Vagina (tissue), 2 donors: ENCODE measurements at places on chromosomes 13 and 19.

GRCh38 chr19:15976836-15977689, 28.3 kb downstream of the OR10H4 start:
- no peak for DNase-seq

DNA sequence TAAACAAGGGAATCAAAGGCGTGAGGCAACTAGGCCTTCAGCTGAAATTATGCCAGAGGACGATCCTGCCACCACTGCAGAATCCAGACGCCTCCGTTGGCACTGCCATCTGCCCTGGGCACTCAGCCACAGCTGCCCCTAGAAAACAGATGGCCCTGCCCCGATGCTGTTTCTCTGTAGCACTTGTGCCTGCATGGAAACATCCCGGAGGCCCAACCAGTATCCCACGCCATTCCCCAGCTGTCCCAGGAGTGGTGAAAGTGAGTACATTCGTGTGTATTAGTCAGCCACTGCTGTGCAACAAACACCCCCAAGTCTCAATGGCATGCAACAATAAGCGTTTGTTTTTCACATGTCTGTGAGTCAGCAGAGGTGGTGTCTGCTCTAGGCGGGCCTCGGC, 8.9 kb upstream of the CRTC1 start:
- no peak for DNase-seq

- no peak for DNase-seq
Measured at GRCh38 chr19:43804432-43804831, 2.2 kb upstream of the LYPD5 start.

- no peak for DNase-seq
Measured at GRCh38 chr13:103908911-103909310, 842.7 kb upstream of the SLC10A2 start.

- DNase-seq = no peak
Measured at GRCh38 chr13:32125751-32126150, 94.2 kb downstream of the FRY start.

DNA sequence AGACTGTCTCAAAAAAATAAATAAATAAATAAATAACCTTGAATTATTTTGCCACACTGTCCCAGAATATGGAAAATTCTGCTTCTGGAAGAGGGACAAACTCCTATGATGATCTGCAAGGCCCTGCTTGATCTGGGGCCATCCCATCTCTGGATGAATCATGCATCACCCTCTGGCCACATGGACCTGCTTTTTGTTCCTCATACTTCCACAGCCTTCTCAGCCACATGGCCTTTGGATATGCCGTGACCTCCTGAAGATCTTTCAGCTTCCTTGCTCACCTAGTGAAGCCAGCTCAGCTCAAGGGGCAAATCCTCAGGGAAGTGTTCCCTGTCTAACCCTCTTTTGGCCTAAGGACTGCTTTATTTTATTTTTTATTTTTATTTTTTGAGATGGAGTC, 10.3 kb downstream of the IER2 start:
- no peak for DNase-seq

DNA sequence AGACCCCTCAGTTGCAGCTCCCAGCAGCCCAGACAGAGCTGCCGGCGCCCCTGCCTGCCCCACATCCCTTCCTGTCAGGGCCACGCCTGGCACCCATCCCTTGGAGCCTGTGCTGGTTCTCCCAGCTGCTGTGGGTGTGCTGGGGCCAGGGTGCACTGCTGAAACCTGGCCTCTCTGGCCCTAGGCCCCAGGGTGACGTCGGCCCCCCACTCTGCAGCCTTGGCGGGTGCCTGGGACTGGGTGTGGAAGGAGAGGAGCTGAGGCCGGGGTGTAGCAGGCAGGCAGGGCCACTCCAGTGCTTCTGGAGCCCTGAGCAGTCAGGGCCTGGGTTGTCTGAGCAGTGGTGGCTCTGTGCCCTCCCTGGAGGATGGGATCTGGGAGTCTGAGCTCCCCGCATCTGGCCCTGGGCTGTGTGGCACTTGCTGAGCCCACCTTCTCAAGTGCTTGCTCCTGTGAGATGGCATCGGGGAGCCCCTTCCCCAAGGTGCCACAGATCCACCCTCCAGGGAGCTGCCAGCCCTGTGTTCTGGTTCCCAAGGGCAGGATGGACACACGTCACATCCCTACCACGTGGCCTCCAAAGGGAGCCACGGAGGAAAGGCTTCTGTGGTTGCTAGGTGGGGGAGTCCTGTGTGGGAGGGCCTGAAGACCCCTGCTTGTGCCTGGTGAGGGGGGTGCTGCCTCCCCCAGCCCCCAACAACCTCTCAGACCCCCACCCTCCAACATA, 5.2 kb downstream of the PLEKHJ1 start:
- no peak for DNase-seq

DNA sequence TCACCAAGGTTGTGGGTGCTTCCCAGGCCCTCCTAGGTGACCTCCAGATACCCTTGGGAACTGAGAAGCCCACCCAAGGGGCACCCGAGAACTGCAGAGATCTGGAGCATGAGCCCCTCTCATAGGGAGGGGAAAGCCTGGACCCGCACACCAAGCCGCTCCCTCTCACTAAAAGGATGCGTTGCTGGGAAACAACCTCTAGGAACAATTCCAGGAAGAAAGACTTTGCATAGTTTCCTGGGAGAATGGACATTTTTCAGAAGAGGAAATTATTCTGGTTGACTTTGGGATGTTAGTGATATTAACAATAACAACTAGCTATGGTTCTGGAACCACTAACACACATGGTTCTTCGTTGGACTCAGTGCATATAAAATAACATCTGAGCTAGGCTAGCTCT, 64.6 kb downstream of the SLC7A1 start:
- no peak for DNase-seq

GRCh38 chr19:33416307-33417215, 43.1 kb downstream of the CEBPG start:
- no peak for DNase-seq

- no peak for DNase-seq
Measured at GRCh38 chr19:30316560-30317106, 55.6 kb upstream of the ZNF536 start.

- no peak for DNase-seq
Measured at GRCh38 chr13:99033814-99034213, 56.0 kb upstream of the DOCK9 start.

DNA sequence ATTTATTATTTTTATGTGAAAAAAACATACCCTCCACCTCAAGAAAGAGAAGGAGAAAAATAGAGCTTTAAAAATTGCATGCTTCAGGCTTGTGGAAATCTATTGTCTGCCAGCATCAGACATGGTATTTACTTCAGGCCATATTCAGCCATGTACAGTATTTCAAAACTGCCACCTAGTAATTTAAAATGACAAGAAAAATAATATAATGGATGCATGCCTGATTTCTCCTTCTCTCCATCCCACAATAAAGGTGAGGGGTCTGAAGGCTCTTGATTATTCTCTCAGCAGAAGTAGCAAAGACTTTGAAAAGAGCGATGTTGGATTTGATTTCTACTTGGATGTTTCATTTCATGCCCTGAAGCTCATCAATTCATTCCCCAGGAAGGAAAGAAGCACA, 250.7 kb downstream of the TBC1D4 start:
- DNase-seq = no peak

DNA sequence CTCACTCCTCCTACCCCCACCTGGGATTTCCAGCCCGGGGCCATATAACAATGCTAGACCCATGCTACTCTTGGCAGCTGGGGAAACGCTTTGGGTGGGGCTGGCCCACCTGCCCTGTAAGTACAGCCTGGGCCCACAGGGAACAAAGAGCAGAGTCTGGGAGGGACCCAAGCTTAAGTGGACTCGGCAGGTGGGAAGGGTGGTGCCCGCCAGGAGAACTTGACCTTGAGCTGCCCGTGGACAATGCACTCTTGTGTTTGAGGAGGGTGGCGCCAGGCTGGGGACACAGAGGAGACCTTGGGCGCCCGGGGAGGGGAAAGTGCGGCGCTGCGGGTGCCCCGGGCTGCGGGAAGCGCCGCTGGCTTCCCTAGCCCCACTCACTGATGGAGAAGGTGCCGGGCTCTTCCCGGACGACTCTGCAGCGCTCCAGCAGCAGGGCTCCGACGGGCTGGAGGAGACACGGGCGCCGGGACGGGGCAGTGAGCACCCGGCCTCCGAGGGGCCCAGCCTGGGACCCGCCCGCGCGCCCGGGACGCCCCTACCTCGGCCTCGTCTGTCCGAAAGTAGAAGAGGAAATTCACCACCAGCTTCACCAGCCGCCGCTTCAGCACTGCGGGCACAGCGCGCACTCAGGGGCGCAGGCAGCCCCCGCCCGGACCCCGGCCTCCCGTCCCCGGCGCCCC, 607 bp downstream of the PLEKHJ1 start:
- DNase-seq = no peak

- DNase-seq = no peak
Measured at GRCh38 chr13:28442839-28443238, 52.1 kb downstream of the FLT1 start.

DNA sequence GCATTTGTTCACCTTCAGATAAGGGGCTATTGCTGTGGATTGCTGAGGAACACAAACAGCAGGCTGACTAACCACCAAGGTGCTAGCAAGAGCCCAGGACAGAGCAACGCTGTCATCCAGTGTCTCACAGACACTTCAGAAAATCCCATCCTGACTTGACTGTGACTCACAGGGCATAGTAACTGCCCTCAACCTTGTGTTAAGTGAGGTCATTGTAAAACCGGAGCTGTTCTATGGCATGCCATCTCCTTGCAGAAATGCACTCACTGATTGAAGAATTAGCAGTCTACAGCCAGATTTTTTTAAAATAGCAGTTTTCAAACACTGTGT, 51.1 kb downstream of the TNFRSF19 start:
- DNase-seq = no peak

DNA sequence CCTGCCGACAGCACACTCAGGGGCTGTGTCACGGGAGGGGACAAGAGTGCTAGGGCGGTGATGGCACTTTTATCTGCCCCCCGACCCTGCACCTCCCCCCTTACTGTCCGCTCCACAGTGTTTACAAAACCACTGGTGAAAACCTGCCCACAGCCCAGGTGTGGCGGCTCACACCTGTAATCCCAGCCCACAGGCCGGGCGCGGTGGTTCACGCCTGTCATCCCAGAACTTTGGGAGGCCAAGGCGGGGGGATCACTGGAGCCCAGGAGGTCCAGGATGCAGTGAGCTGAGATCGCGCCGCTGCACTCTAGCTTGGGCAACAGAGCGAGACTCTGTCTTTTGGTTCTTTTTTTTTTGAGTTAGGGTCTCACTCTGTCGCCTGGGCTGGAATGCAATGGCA, 11.8 kb downstream of the LINGO3 start:
- DNase-seq = no peak

- no peak for DNase-seq
Measured at GRCh38 chr19:40974633-40975037, 16.4 kb upstream of the CYP2B6 start.

GRCh38 chr19:53981376-53981951, 10.0 kb upstream of the CACNG6 start:
- no peak for DNase-seq

GRCh38 chr13:112443191-112443994, 67.2 kb downstream of the SPACA7 start:
- peak; percentile 93 for DNase-seq

GRCh38 chr13:37302686-37303085, 197.2 kb upstream of the CSNK1A1L start:
- no peak for DNase-seq

DNA sequence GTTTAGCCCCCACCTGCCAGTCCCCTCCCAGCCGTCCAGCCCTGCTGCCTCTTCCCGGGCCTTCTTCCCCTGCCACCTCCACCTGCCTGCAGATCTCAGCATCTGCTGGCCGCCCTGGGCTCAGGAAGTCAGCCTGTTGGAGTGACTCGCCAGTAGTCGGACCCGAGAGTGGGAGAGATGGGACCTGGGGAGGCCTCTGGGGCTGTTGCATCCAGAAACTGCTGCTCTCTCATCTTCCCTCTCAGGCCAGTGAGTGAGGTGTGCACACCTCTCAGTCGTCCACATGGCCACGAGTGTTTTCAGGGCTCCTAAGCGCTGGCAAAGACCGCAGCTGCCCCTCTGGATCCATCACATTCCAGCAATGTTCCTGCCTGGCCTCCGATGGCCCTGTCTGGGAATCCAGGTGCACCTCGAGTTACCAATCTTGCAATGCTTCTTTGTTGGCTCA, 151.8 kb upstream of the SOX1 start:
- DNase-seq = peak; percentile 77

DNA sequence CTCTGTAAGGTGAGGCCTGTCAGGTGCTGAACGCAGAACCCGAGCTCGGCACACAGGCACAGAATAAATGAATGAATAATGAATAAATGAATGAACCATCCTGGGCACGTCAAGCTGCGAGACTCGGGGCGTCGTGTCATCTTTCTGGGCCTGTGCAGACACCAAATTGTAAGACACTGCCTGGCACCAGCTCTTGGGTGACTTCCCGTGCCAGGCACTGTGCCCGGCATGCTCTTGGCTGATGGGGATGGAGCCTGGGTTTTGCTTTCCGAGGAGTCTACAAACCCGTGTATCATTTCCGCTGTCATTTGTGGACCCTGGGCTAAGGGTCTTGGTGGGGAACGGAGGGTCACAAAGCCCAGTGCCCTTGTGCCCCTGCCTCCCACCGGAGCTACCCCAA, 43.9 kb downstream of the CELF5 start:
- no peak for DNase-seq

GRCh38 chr13:48804821-48805601, 151.3 kb downstream of the CYSLTR2 start:
- no peak for DNase-seq

GRCh38 chr19:805600-806550, 8.6 kb downstream of the PTBP1 start:
- no peak for DNase-seq

- no peak for DNase-seq
Measured at GRCh38 chr13:110455941-110456340, 105.6 kb downstream of the RAB20 start.

GRCh38 chr19:36201684-36202083, 12.8 kb downstream of the ZNF565 start:
- DNase-seq = no peak

GRCh38 chr13:68047889-68048288, 817.8 kb upstream of the PCDH9 start:
- no peak for DNase-seq

DNA sequence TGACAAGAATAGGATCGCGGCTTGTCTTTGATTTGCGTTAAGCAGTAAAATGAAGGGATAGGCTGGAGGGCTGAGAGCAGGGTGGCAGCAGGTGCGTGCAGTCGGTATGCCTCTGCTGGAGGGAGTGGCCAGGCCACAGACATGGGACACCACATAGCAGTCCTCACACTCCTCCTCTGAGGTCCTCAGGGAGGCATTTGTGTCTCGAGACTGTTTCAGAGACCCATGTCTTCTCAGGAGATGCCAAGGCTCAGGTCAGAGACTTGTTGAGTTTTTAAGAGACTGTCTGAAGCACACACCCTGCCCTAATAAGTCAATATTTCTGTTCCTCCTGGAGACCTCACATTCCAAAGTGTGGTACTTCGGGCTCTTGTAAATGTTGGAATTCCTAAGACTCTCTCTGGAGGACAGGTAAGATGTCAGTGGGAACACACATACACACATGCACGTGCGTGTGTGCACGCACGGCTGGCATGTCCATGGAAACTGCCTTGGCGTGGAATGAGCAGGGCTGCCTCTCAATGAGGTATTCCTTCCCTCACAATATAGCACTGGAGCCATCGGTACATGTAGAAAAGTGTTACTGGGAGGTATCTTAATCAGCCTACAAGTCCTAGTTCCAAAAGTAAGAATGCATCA, 46.4 kb downstream of the COL4A2 start:
- DNase-seq = no peak
